ENCODE measurements at places on chromosomes 16 and 17. TPM values are rescaled to one million over a fixed set of nuclear protein-coding genes. Genes with fewer than 3 reads are reported as not detected.

Gene C1QTNF1
- 1.0 TPM for total RNA-seq

DNA sequence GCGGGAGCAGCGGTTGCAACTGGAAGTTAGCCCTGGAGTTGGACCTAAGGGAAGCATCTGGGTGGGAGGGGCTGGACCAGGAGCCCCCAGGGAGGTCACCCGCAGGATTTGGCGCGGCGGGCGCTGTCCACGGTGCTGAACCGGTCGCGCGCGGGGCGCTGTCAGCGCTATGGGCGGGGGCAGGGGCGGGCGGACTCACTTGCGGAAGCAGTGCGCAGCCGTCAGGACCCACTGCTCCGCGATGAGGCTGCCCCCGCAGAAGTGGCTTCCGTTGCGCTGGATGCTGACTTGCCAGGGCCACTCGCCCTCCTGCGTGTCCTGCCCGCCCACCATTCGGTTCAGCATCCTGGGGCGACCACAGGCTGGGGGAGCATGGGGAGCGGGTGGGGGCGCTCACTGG is 4.5 kb downstream of the PRSS27 start:
- no peaks in the 10 kb centered on the region for H3K36me3 ChIP-seq
- H3K4me1 ChIP-seq = no peaks in the 10 kb centered on the region
- no peak overlapping the region for H3K4me3 ChIP-seq
- peaks cover 8% of the 10 kb centered on the region for H3K27me3 ChIP-seq
- H3K27ac ChIP-seq = no peak overlapping the region

- peaks cover 2% of the 10 kb centered on the region for H3K36me3 ChIP-seq
- no peak overlapping the region for H3K27ac ChIP-seq
- DNase-seq = no peak
- no peak overlapping the region for H3K4me3 ChIP-seq
These were observed 81.8 kb downstream of the AKAP1 start for GRCh38 chr17:57166803-57167202.

- H3K4me1 ChIP-seq = no peaks in the 10 kb centered on the region
- H3K27me3 ChIP-seq = no peaks in the 10 kb centered on the region
- no peak overlapping the region for H3K4me3 ChIP-seq
- peaks cover 7% of the 10 kb centered on the region for H3K36me3 ChIP-seq
These were observed 27.9 kb downstream of the MBTPS1 start for GRCh38 chr16:84088695-84089395.

Gene RDM1
- total RNA-seq = 5.7 TPM

Gene TEKT5
- 0.25 TPM for total RNA-seq

DNA sequence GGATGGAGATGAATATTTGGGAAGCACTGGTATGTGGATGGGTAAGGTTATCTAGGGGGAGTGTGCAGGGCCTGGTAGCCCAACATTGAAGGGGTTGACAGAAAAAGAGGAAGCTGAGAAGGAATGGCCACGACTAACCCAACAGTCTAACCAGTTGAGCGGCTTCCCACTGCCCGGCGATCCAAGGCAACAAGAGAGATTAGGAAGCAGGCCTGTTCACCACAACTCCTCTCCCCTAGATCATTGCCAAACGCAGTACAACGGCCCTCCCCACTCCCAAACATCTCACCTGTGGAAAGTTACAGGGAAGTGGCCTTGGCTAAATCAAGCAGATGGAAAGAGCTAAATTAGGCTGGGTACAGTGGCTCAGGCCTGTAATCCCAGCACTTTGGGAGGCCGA is 11.2 kb upstream of the RANGRF start:
- H3K4me1 ChIP-seq = no peaks in the 10 kb centered on the region
- H3K4me3 ChIP-seq = no peak overlapping the region
- no peaks in the 10 kb centered on the region for H3K27me3 ChIP-seq
- H3K27ac ChIP-seq = no peak overlapping the region

DNA sequence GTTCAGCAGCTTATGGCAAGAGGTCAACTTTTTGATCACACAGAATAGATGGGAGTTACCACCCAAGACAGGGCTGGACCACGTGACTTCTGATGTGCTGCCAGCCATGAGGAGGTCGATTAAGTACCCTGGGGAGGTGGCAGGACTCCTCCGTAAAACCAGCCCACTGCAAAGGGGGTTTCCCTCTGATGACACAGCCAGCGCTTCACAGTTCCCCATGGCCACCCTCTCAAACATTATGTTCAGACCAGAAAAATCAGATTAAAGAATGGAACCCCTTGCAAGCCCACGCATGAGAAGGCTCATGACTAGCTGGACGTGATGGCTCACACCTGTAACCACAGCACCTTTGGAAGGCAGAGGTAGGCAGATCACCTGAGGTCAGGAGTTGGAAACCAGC is 222.9 kb downstream of the CPPED1 start:
- DNase-seq = no peak
- no peak overlapping the region for H3K4me3 ChIP-seq
- no peaks in the 10 kb centered on the region for H3K27me3 ChIP-seq
- H3K36me3 ChIP-seq = no peaks in the 10 kb centered on the region

Gene EPX
- not detected for total RNA-seq

DNA sequence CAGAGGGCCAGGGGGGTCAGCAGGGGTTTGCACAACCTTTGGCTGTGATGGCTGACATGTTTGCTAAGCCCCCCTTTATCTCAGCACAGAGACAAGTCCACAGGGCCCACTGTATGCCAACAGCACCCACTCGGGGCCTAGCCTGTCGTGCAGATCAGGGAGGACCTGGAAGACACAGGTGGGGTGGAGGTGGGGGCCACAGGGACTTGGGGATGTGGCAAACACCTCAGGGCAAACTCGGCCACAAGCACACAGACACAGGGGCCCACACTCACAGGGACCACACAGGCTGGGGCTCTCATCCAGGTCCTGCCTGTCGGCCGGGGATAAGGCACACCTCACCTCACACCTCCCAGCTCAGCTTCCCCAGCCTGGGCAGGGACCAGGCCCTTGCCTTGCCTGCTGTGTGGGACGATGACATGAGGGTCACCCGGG is 87.9 kb downstream of the C16orf78 start:
- H3K36me3 ChIP-seq = no peaks in the 10 kb centered on the region
- DNase-seq = no peak
- peaks cover 33% of the 10 kb centered on the region for H3K4me1 ChIP-seq
- H3K27ac ChIP-seq = no peak overlapping the region
- H3K4me3 ChIP-seq = no peak overlapping the region
- H3K27me3 ChIP-seq = peaks cover 26% of the 10 kb centered on the region

Gene CNTD1
- not detected for total RNA-seq

DNA sequence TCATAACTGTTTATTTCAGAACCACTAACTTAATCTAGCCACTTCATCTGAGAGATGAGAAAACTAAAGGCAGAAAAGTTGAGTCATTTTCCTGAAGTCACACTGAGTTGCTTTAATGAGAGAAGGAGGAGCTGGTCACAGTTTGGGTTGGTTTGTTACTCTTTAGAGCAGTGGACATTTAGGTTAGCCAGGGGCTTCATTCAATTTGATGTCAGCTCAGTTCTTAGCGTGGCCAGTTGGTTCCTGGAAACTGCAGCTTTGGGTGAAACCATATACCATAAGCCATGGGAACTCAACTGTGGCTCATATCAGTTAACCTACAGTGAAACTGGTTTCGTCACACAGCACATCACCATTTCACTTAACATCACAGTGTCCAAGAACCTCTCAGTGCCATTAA is 59.2 kb upstream of the ADORA2B start:
- H3K36me3 ChIP-seq = no peaks in the 10 kb centered on the region
- no peaks in the 10 kb centered on the region for H3K4me1 ChIP-seq
- no peak overlapping the region for H3K4me3 ChIP-seq
- no peaks in the 10 kb centered on the region for H3K27me3 ChIP-seq
- DNase-seq = no peak
- no peak overlapping the region for H3K27ac ChIP-seq

DNA sequence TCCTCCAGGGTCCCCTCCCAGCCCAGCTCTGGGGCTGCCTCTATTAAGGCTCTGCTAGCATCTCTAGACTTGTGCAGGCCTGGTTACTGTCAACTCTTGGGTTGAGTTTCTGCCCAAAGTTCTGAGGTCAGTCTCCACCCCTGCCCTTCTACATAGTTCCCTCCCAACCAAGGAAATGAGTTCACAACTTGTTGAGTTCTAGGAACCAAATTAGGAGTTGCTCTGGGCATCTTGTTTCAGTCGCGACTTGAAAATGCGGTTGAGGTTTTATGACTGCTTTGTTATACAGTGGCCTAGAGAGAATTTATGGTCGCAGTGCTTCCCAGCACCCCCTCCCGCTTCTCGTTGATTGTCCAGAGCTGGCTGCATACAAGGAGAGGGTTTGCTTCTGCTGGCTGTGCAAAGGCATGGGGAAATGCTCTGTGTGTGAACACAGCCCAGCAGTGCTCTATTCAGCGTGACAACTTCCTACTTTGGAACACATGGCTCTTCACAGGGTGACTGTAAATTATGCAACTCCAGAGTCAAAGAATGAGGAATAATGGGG is 20.2 kb downstream of the GNAO1 start:
- H3K27me3 ChIP-seq = peaks cover 15% of the 10 kb centered on the region
- no peak for DNase-seq
- peaks cover 2% of the 10 kb centered on the region for H3K36me3 ChIP-seq
- H3K27ac ChIP-seq = peak overlapping the region; percentile 80
- H3K4me3 ChIP-seq = no peak overlapping the region

DNA sequence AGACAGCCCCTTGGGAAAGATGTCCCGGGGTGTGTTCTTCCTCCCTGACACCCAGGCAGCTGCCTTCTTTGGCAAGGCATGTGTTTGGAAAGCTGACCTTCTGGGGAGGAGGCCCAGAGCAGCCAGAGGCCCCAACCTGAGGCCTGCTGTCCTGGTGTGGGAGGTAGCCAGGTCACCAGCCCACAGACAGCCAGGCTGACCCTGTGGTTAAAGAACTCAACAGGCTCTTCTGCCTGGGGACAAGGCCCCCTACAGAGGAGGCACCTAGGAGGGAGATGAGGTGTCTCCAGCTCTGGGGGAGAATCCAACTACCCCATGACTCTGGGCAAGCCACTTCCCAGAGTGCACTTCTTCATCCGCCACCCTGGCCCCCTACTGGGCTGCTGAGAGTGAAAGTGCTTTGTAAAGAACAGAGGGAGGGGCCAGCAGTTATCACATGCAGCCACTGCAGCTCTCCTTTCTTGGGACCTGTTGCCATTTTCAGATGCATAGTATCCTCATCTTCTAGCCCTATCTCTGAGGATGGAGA is 13.1 kb upstream of the SREBF1 start:
- DNase-seq = peak; percentile 31
- peaks cover 37% of the 10 kb centered on the region for H3K4me1 ChIP-seq
- H3K27me3 ChIP-seq = no peaks in the 10 kb centered on the region
- H3K36me3 ChIP-seq = no peaks in the 10 kb centered on the region
- H3K4me3 ChIP-seq = peak overlapping the region; percentile 66
- H3K27ac ChIP-seq = no peak overlapping the region

Gene NGFR
- total RNA-seq = 322 TPM

Gene PRR35
- total RNA-seq = not detected

DNA sequence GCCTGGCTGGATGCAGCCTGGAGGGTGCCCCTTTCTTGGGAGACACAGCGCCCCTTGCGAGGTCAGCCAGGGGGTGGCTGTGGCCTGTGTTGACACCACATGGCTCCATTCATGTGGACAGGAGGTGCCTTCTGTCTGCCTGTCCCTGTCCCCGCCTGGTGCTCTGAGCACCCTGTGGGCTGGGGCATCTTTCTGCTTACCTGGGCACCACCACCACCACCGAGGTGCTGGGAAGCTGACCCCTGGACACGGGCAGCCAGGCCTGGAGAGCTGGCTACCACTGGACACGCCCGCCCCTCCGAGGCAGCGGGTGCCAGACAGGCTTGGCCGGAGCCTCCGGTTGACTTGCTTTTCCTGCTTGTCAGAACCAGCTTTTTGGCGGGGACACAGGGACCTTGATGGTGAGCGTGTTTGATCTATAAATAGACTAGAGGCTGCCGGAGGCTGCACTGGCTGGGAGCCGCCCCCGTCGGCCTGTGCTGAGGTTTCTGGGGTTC is 121.3 kb upstream of the GSE1 start:
- no peak for DNase-seq
- no peak overlapping the region for H3K27ac ChIP-seq
- no peaks in the 10 kb centered on the region for H3K36me3 ChIP-seq
- peaks cover 8% of the 10 kb centered on the region for H3K4me1 ChIP-seq

Gene CCL7
- not detected for total RNA-seq

DNA sequence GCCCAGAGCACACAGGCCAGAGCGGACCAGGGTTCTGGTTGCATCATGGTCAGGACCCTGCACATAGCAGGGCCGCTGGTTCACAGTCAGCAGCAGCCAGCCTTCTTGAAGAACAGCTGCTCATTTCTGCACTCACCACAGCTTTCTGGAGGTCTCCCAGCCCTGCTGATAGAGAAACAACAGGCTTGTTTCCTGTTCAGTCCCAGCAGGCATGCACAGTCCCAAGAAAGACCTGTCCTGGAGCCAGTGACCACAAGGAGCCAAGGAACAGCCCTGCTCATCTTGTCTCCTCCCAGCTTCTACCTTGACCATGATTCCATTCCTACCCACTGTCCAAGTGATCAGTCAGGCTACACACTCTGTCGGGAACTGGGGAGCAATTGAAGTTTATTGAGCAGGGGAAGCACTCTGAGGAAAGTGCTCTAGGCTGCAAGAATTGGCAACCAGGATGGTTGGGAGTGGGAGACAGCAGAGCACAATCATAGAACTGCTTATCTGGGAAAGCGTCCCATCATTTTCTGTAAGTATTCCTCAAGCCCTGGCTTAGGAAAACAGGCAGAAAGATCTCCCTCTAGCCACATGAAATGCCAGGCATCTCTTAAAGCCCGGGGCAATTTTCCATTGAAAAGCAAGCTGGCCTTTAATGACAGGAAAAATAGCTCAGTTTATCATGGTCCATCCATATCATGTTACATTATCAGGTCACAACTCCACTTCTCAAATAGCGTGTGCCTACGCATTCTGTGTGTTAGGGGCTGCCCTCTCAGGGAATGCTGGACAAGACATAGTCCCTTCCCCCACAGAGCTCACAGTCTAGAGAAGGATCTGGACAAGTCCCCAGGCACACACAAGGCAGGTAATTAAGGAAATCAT is 155.4 kb upstream of the FOXF1 start:
- peaks cover 3% of the 10 kb centered on the region for H3K36me3 ChIP-seq
- peaks cover 80% of the 10 kb centered on the region for H3K27me3 ChIP-seq
- no peak for DNase-seq
- H3K4me1 ChIP-seq = peaks cover 6% of the 10 kb centered on the region
- no peak overlapping the region for H3K27ac ChIP-seq

DNA sequence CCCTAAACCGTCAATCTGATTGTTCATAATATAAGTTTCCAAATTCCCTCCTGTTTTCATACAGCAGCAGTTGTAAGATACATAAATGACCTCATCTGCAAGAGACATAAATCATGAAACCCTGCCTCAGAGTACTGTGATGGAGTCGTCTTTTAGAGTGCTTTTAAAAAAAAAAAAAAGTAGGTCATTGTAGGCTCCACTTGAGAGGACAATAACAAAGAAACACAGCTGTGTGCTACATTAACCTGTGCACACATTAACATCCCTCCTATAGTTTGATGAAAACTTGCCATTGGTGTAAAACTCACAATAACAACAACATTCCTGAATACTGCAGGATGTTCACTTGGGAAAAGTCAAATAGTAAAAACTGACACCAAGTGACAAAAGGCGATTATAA is 56.5 kb downstream of the XPO6 start:
- peak overlapping the region; percentile 5 for H3K27ac ChIP-seq
- H3K4me1 ChIP-seq = no peaks in the 10 kb centered on the region
- peaks cover 18% of the 10 kb centered on the region for H3K36me3 ChIP-seq
- H3K4me3 ChIP-seq = no peak overlapping the region
- DNase-seq = no peak

Gene DLG4
- 51.4 TPM for total RNA-seq
